Body of pancreas (tissue), 4 donors: ENCODE measurements at places on chromosomes 3 and 15. TPM values are rescaled to one million over a fixed set of nuclear protein-coding genes. Genes with fewer than 3 reads are reported as not detected.
A peak's percentile ranks its signal among the peaks of the same experiment; 100 is the strongest.

- H3K27me3 ChIP-seq = no peaks in the 10 kb centered on the region
- no peak overlapping the region for H3K4me3 ChIP-seq
- H3K27ac ChIP-seq = no peak overlapping the region
- no peaks in the 10 kb centered on the region for H3K36me3 ChIP-seq
These were observed 21.6 kb upstream of the SLC25A36 start for GRCh38 chr3:140920029-140920428.

- H3K36me3 ChIP-seq = no peaks in the 10 kb centered on the region
- no peaks in the 10 kb centered on the region for H3K27me3 ChIP-seq
- no peaks in the 10 kb centered on the region for H3K4me1 ChIP-seq
- no peak overlapping the region for H3K4me3 ChIP-seq
- DNase-seq = no peak
These were observed 94.7 kb downstream of the TNIK start for GRCh38 chr3:171365489-171365888.

DNA sequence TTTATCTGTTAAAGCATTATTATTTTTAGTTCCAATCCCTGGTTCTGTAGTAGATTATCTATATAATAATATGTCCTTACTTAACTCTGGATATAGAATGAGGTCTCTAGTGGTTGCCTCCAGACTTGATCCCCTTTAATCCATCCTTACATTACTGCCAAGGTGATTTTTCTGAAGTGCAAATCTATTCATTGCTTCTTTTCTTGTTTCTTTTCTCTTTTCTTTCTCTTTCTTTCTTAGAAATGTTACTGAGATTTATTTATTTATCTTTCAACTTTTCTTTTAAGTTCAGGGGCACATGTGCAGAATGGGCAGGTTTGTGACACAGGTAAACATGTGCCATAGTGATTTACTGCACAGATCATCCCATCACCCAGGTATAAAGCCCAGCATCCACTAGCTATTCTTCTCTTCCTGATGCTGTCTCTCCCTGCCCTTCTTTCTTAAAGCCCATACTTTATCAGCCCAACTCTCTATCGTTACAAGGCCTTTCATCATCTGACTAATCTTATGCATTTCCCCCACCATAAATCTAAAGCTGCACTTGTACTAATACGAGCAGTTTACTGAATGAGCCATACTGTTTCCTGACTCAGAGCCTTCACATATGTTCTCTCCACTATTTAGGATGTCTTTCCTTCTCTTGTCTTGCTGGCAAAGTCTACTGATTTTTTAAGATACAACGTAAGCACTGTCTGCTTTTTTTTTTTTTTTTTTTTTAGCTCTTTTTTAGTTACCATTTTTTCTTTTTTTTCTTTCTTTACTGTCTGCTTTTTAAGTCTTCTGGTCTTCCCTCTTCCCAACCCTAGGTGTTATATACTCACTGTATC is 4.6 kb downstream of the GLCE start:
- H3K4me3 ChIP-seq = no peak overlapping the region
- DNase-seq = no peak
- H3K27ac ChIP-seq = no peak overlapping the region
- no peaks in the 10 kb centered on the region for H3K27me3 ChIP-seq

GRCh38 chr3:187932530-187932929 is 187.3 kb upstream of the BCL6 start:
- no peak overlapping the region for H3K4me3 ChIP-seq
- H3K27me3 ChIP-seq = no peaks in the 10 kb centered on the region
- DNase-seq = no peak
- no peaks in the 10 kb centered on the region for H3K4me1 ChIP-seq
- H3K27ac ChIP-seq = no peak overlapping the region
- H3K36me3 ChIP-seq = no peaks in the 10 kb centered on the region

- H3K4me3 ChIP-seq = peak overlapping the region; percentile 73
- peak overlapping the region; percentile 93 for H3K27ac ChIP-seq
- peaks cover 27% of the 10 kb centered on the region for H3K4me1 ChIP-seq
- no peaks in the 10 kb centered on the region for H3K36me3 ChIP-seq
- no peaks in the 10 kb centered on the region for H3K27me3 ChIP-seq
These were observed 632 bp downstream of the MTHFS start for GRCh38 chr15:79896131-79896633.

Gene DNAJA4
- 5.9 TPM for total RNA-seq
